ENCODE measurements at places on chromosomes 11 and 22. TPM values are rescaled to one million over a fixed set of nuclear protein-coding genes. Genes with fewer than 3 reads are reported as not detected.

The TMEM86A gene
- total RNA-seq = 5.4 TPM

The NRIP3 gene
- total RNA-seq = 2.7 TPM

- no peak for DNase-seq
Observed at GRCh38 chr11:3655547-3655946, 10.6 kb downstream of the ART1 start.

- DNase-seq = no peak
Observed at GRCh38 chr11:100336873-100337272, 350.2 kb upstream of the ARHGAP42 start.

- DNase-seq = peak; percentile 54
Observed at GRCh38 chr11:78354408-78355308, 63.0 kb downstream of the GAB2 start.

GRCh38 chr11:67667490-67668191 is 6.8 kb downstream of the ALDH3B2 start:
- DNase-seq = no peak

GRCh38 chr11:121282886-121283502 is 9.6 kb upstream of the SC5D start:
- DNase-seq = no peak

DNA sequence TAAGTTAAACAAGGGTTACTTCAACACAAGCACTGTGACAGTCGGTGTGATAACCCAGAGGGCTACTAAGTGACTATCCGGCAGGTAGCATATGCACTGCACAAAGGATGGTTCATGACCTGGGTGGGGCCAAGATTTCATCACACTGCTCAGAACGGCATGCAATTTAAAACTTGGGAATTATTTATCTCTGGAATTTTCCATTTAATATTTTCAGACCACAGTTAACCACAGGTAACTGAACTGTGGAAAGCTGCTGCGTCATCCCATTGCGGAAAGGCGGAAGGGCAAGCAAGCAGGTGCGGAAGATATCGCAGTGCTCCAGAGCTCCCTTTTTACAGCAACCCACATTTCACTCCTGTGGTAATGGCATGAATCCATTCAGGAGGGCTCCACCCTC is 540.8 kb downstream of the INSC start:
- DNase-seq = no peak

DNA sequence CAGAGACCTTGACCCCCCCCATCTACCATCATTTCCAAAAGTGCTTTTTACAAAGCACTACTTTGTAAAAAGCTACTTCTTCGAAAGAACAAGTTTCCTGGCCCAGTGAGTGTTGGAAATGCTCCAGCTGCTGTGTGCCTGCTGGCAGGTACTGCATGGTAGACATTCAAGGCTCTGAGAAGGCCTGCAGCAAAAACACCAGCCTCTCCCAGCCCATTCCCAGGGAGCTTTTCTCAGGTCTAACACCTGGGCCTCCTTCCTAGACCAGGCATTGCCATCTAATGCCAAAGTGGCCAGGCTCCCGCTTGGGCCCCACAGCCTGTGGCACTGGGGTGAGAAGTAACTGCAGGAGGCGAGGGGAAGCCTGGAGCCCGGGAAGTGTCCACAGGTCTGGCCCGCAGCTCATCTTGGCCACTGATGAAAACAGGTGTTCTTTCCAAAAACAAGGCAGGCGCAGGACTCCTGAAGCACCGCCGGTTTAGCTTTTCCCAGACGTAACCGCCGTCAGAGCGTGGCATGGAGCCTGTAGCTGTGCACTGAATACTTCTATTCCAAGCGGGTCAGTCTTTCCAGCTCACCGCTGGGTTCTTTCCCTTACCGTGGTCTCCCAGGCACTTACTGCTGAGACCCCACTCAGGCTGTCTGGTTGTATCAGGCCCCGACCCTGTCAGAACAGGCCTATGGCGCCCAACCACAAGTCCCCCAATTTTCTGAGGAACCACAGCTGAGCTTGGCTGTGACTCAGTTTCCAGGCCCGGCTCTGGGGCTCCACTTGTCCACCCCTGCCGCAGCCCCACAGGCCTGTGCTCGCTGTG is 1.2 kb upstream of the TCIRG1 start:
- DNase-seq = no peak

- peak; percentile 53 for DNase-seq
Observed at GRCh38 chr11:82864268-82864667, 36.0 kb downstream of the PRCP start.

Measured in glutamatergic neuron (in vitro differentiated cells).